ENCODE measurements at places on chromosomes 5 and 9.

DNA sequence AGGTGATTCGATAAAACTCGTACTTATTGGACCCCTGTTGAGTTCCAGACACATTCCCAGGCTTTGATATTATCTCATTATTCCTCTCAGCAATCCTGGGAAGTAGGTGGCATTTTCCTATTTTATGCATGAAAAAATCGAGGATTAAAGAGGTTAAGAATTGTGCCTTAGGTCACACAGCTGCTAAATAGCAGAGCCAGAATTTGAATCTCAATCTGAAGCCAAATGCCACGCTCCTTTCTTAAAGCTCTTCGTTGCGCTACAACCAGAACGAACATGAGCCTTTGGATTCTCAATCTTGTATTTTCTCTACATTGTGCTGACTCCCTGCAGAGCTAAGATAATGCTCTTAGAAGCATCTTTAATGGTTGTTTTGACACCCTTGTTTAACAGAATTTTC lies 527.8 kb upstream of the TLE4 start:
- DNase-seq, result no peak

- DNase-seq, result no peak
These were observed 627 bp downstream of the ARRDC1 start for GRCh38 chr9:137606005-137606621.

GRCh38 chr5:134103397-134103796 lies 11.1 kb upstream of the TCF7 start:
- no peak for DNase-seq

DNA sequence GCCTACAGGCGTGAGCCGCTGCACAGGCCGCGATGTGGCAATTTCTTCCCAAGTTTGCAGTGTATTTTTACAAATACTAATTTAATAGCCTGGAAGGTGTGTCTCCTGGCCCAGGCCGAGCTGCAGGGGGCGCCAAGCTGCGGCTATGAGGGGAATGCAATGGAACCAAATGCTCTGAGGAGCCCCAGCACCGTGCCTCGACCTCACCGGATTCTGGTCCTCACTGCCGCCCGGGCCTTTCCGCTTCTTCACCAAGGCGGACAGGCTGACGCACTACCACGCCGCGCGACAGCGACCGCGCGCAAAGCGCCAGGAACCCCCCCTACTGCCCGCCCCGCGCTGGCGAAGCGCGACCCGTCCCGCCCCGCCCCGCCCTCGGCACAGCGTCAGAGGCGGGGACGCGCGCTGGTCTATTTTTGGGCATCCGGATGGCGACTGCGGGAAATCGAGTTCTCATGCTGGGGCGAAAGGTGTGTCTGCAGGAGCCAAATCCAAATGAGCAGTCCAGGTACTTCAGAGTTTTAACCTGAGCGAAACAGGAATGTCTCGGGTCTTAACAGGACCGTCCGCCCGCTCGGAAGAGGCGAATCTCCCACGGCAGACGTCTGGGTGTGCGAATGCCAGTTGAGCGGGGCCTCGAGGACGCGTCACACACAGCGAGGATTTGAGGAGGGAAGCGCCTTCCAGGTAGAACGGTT lies 31.7 kb upstream of the PRXL2C start:
- DNase-seq, result no peak

DNA sequence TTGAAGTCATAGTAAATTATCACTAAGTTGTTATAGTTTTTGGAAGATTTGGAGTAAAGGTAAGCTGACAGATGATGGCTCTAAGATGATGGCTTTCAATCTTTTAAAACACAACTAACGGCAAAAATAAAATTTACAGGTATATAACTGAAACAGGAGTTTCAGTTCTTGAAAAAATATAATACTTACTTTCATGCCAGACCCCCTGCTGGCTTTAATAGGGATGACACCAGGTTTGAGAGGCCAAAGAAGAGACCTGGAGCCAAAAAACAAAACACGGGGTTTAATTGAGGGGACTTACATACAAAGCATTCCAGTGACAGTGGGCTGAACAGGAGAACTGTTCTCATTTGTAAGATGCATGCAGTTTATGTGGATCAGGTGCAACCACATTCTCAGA lies 301.7 kb upstream of the PCSK5 start:
- DNase-seq, result no peak

DNA sequence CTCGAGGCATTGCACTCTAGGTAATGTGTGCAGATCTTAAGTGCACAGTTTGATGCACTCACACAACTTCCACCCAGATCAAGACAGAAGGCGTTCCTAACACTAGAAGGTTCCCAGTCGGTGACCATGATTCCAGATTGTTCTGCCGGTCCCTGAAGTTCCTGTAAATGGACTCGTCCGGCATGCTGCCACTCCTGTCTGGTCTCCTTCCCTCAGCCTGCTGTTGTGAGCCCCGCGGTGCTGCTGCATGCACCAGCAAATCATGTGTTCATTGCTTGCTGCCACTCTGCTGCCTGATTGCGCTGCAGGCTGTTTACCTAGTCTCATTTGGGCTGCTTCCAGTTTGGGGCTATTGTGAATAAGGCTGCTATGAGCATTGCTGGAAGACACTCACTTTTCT lies 11.5 kb downstream of the STKLD1 start:
- no peak for DNase-seq

- no peak for DNase-seq
These were observed 41.7 kb upstream of the RPS23 start for GRCh38 chr5:82319651-82320376.

DNA sequence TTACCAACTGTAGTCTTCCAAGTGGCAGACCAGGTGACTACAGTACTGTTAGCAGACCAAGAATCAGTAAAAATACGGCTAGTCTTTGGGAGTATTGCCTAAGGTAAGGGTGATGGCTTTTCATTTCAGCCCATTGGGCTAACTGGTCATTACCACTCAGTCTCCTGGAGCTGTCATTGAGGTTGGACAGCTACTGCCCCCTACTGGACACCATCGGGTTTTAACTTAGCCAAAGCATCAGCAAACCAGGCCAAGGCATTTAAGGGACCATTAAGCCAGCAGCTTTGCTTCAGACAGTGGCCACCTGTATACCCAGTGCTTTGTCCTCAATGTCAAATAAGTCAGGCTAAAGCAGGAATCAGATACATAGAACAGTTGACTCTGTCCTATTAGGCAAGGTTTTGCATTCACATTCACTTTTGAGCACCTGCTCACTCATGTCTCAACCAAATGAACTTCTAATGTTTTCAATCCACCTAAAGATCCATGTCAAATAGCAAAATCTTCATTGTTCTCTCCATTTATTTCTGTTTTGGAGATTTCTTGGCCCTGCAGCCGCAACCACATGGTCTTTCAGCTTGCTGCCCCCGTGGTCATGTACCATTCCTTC lies 117.2 kb downstream of the INVS start:
- peak; percentile 41 for DNase-seq

- DNase-seq, result no peak
These were observed 60.0 kb upstream of the DHFR start for GRCh38 chr5:80714570-80715298.

- no peak for DNase-seq
These were observed 65.1 kb downstream of the VAV2 start for GRCh38 chr9:133927041-133927440.

DNA sequence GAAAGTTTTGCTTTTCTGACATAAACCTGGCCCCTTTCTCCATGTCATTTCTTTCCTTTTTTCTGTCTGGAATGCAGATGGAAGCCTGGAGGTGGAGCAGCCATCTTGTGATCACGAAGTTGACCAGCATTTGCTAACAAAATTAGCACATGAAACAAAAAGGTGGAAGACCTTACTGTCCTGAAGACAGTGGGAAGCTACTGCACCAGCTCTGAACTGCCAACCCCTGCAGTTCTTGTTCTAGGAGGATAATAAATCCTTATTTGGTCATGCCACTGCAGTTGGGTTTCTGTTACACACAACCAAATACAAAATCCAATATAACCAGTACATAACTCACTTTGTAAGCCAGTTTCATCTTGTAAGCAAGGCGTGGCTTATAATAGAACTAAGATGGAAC lies 249.4 kb upstream of the TBCA start:
- no peak for DNase-seq

DNA sequence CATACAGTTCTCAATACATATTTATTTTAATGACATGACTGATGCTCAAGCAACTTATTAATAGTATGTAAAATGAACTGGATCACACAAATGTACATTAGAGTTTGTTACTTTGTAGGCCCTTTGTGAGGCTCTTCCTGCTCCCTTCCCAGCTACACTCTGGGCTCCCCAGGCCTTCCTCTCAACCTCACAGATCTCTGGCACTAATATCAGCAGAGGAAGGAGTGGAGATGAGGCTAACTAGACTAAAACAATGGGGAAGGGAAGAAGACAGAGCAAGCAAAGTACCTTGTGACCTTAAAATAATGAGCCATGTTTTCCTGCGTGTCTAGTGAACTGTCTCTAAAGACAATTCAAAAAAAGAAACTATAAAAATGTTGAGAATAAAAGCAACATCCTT lies 30.3 kb upstream of the TEK start:
- DNase-seq, result no peak

DNA sequence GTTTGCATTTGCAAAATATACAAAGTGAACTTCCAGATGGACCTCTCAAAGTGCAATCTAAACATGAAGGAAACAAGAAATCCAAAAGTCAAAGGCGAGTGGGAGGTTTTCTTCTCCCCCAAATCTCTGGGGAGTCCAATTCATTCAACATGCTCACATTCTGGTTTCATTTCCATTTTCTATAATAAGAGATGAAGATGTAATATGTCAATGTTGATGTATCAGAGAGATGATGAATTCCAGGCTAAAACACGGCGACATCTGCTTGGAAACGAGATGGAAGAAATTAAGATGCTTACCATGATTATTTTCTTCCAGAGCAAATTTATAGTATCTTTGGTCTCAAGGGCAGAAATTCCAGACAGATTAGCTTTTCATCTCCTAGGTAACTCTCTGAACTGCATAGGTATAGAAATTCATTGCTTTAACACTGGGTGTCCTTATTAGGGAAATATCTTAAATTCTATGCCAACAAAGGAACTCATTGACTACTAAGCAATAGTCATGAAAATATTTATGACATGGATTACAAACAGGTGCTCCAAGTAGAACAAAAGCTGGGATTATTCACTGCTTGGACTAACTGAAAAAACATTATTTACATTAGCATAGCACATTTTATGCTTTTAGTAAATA lies 287.9 kb downstream of the SEC61B start:
- no peak for DNase-seq

- DNase-seq, result no peak
These were observed 158.8 kb downstream of the C9orf152 start for GRCh38 chr9:110048976-110049698.

DNA sequence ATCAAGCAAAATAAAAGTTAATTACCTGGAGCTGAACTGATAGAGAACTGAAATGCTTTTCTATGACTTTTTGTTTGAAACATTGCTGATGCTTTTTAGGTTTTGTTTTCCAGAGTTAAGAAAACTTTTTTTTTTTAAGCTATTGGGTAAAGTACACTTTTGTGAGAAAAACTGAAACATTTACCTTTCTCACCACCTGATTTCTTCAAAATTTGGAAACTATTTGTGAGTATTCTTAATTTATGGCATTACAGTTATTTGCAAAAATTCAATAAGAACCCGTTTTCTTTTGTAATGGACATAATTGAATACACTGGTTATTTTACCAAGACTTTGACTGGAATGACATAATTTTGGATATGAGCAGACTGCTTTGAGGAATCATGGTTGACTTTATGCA lies 6.6 kb downstream of the C9orf153 start:
- no peak for DNase-seq

DNA sequence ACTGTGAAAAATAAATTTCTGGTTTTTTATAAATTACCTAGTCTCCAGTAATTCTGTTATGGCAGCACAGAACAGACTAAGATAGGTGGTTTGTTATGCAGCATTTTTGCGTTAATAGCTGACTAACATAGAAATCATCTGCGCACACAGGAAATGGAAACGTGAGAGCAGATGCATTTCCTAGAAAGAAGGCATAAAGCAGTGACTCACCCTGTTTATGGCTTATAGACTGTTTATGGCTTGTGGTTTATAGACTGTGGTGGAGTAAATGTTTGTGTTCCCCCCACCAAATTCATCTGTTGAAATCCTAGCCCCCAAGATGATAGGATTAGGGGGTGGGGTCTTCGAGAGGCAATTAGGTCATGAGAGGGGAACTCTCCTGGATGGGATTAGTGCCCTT lies 18.3 kb upstream of the OSMR start:
- DNase-seq, result no peak

DNA sequence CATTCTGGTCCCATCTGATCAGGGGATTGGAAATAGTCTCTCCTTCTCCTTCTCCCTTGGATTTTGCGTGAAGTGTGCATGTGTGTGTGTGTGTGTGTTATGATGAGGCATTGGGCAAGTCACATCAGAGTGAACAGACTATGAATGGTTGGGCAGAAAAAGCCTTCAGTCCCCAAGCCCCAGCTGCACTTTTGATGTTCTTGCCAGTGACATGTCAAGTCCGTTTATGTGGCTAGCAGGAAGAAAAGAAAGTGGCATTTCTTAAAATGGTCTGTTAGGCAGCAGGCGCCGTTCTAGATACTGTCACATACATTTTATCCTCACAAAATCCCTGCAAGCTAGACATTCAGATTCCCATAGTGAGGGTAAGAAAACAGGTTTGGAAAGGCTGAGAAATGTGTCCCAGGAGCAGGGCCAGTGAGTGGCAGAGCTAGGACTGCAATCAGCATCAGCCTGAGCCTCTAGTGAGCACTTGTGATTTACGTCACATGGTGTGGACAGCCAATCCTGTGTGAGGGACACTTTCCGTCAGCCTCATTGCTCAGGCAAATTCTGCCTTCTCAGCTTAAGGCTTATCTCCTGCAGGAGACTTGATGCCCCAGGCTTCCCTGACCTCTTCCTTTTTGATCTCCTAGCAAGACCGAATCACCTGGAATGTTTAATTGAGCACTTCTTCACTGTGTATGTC lies 60.4 kb downstream of the GLRA1 start:
- no peak for DNase-seq

GRCh38 chr9:115992834-115993233 lies 160.8 kb upstream of the PAPPA start:
- no peak for DNase-seq

GRCh38 chr9:131781069-131781468 lies 41.2 kb upstream of the RAPGEF1 start:
- no peak for DNase-seq

DNA sequence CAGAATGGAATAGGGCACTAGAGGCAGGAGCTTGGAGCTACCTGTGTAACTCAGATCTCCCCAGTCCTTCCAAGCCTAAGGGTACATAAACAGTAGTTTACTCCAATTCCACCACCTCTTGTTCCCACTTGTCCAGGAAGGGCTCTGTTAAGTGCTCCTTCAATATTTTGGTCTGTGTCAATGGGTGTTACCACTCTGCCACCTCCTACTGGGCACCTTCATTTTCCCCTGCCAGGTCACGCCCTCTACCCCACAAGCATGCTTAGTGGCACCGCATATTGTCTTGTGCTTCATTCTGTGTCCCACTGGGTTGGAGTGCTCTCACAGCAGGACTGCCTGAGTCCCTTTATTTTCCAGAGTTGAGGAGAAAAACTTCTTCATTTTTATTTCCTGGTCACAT lies 459.8 kb downstream of the ARHGEF28 start:
- DNase-seq, result no peak

DNA sequence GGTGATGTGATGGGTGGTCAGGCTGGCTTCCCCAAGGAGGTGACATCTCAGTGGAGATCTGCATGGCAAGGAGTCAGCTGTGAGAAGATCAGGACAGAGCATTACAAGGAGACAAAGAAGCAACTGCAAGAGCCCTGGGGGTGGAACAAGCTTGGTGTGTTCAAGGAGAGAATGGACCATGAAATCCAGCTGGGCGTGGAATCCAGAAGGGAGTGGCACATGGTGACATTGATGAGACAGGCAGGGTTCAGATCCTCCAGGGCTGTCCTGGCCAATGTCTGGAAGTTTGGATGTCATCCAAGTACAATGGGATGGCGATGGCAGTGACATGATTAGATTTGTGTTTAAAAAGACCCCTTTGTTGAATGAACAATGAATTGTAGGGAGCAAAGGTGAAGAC lies 175.6 kb downstream of the MACROH2A1 start:
- no peak for DNase-seq
